ENCODE measurements at places on chromosomes 7 and 10.

GRCh38 chr7:98807068-98808048 is 62.5 kb downstream of the TMEM130 start:
- DNase-seq: no peak

- DNase-seq: peak; percentile 36
These were observed 140.8 kb downstream of the DGKB start for GRCh38 chr7:14761510-14762296.

- peak; percentile 79 for DNase-seq
These were observed 2.0 kb downstream of the ZNF503 start for GRCh38 chr10:75399461-75400162.

DNA sequence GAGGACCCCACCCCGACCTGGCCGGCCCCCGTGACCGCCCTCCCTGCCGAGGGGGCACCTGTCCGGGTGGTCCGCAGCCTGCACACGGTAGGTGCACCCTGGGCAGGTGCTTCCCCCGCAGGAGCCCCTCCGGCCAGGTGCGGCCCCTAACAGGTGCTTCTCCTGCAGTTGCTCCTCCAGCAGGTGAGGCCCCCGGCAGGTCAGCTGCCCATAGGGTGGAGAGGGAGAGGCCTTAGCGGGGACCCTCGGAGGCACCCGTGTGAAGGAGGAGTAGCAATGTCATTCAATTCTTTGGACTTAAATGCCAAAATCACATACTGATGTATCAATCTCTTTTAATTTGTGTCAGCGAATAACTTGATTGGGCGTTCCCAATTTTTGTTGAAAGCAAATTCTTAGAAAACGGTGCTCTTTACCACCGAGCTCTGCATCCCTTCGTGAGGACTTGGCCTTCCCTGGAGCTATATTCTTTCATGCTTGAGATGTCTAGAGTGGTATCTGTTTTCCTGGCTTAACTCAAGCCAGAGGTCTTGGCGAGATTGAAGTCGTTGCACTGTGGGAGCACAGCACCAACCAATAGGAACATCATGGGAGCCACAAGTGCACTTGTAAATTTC is 738 bp upstream of the NCAPG2 start:
- DNase-seq: no peak

DNA sequence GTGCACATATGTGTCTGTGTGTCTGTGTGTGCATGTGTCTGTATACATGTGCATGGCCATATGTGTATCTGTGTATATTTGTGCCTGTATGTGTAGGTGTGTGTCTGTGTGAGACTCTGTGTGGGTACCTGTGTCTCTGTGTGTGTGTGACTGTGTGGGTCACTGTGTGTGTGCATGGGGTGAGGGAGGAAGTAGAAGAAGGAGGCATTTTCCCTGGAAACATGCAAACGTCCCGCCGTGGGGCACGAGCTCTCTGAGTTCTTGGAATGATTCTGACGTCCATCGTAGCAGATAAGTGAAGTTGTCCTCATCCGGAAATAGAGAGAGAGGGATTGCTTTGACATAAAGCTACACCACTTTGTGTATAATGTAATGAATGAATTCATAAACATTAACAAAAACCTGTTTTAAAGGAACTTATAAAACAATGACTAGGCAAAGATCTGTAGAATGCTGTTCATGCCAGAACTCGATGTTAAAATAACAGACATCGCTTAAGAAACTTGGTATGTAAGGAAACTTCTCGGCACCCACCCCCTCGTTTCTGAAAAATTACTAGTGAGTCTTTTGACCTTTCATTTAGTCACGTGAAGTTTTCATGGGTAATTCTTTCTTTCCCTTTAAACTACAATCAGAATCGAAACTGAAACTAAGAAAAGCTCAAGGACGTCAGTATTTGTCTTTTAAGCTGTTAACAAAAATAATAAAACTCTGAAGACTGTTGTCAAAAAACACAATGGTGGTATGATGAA is 43.6 kb upstream of the KLF6 start:
- no peak for DNase-seq

DNA sequence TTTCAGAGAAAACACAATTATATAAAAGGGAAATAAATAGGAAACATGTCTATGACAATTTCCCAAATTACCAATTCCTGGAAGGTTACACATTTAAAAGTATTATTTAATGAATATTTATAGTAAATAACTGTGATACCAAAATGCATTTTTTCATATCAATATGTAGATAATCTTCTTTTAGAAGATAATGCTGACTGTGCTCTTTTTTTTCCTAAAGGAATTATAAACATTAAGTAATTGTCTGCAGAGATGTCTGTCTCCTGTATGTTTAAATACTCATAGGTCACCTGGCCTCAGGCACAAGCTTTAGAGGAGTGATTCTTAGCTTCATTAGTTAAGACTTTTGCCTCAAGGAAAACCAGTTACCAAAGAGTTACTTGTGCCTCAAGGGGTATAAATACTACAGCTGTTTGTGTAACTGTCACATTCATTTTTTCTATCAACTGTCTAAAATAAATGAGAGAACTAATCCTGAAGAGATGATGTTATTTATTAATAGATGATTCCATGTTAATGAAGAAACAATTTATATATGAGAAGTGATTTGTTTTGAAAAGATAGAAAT is 77.1 kb downstream of the DNAJC1 start:
- no peak for DNase-seq

GRCh38 chr7:95723583-95724180 is 48.7 kb upstream of the DYNC1I1 start:
- no peak for DNase-seq

- no peak for DNase-seq
These were observed 7.2 kb upstream of the AKR1B10 start for GRCh38 chr7:134520130-134520529.

GRCh38 chr7:128831178-128831993 is 1.2 kb downstream of the FLNC start:
- DNase-seq: no peak

- no peak for DNase-seq
These were observed 63.1 kb upstream of the ADRB1 start for GRCh38 chr10:113980408-113981087.

DNA sequence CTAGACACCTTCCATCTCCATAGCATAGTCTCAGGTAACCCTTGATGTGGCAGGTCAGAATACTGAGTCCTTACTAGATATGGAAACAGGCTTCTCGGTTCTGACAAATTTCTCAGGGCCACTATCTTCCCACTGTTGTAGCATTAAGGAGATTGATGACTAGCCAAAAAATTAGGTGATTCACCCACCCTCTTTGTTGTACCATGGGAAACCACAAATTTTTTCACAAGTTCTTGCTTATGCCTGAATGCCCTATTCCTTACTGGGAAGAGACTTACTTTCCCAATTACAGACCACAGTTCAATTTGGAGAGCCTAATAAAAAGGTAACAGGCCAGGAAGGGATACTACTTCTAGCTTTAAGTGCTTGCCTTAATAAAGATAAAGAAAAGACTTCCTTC is 948.8 kb downstream of the GRM8 start:
- DNase-seq: no peak

DNA sequence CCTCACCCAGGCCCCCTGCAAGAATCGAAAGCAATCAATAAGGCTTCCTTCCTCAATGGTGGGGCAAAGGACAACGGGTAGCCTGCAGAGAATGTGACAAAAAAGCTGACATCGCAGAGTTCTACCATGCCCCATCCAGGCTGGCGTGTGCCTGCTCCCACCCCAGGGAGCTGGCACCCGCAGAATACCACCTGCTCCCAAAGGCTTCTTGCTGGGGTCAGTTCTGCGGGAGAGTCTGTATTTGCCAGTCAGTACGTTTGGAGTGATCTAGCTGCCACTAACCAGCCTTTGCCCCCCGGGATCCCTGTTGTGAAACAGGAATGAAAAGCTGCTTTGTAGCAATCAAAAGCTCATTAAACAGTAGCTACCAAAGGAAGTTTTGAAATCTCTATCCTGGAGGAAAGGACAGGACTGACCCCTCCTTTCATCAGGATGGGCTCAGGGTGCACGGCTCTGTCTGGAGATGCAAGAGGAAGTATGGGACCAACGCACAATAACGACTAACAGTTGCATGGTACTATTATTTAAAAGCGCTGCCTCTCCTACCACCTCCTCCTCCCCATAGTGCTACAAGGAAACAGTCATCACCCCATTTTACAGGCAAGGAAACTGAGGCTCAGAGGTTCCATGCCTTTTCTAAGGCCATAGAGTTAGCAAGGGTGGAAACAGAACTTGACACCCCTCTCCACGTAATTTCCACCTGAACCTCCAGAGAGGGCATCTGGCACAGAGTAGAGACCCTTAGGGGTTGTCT is 67.0 kb downstream of the FGFR2 start:
- DNase-seq: no peak

DNA sequence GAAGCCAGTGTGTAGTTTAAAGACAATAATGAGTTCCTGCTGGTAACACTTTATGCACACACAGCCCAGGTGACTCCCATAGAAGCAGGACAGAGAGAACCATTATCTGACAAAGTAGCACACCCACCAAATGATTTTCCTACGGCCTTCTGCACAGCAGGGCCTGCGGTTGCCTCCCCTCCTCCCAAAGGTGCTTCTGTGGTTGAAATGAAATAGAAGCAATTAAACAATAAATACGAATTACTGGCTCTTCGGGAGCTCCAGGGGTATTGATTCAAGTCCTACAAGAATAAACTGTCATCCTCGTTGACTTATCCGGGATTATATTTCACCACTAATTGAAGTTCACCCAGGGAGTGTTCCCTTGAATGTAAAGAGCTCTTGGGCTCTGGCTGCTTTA is 172.1 kb downstream of the ACTR3B start:
- DNase-seq: no peak

DNA sequence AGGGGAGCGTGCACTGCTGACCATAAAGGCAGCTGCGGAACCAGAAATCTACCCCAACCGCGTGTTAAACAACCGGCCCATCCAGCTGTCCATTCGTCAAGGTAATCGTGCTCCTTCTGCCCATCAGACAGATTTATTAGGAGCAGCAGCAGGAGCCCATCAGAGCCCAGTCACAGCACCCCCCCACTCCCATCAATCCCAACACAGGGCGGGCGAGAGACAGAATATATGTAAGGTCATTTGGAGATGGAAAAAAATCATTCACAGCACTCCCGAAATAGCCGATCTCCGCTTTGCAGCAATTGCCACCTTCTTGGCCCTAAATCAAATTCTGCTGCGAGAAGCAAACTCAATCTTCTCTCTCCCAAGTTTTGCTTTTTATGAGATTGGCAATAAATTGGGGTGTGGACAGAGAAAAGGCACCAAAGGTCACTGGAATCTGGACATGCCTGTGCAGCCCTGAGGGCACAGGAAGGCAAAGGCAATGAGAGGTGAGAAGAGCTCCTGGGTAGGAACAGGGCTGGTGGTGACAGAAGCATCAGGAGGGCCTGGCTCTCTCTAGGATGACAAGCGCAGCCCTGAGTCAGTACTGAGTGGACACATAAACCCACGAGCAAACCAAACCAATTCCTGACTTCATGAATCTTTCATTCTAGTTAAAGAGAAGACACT is 145.0 kb upstream of the ZMIZ1 start:
- no peak for DNase-seq

- no peak for DNase-seq
These were observed 79.8 kb downstream of the CLEC2L start for GRCh38 chr7:139603282-139603681.

- no peak for DNase-seq
These were observed 27.3 kb downstream of the HYAL4 start for GRCh38 chr7:123871998-123872867.

DNA sequence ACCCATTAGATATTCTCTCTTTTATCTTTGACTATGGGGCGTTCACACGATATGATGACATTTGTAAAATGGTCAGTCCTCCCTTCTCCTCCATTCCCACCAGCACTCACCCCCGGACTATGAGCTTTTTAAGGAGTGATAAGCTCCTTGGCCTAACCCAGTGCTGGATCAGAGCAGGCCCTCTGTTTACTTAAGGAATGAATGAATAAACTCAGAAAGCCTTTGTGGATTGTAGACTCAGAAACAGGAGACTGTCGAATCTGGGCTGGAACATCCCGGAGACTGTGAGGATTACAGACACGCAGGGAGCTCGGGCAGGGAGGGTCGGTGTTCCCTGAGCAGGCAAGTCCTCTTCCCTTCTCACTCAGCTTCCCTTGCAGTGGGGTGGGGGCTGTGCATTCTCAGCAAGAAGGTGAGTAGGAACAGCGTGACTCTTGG is 6.8 kb upstream of the ZCCHC24 start:
- DNase-seq: no peak

DNA sequence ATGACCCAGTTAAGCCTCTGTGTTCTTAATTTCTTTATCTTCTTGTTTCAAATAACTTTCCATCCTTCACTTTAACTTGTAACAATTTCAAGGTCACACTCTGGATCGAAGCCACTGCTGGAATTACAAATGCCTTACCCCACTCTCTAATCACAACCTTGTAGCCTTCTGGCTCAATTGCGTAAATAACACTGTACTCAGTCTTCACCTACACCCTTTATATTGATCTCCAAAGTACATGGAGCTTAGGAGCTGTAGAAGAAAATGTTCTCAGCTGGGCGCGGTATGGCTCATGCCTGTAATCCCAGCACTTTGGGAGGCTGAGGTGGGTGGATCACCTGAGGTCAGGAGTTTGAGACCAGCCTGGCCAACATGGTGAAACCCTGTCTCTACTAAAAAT is 164.3 kb upstream of the NPSR1 start:
- DNase-seq: no peak

GRCh38 chr10:30704026-30704600 is 74.6 kb upstream of the LYZL2 start:
- no peak for DNase-seq

DNA sequence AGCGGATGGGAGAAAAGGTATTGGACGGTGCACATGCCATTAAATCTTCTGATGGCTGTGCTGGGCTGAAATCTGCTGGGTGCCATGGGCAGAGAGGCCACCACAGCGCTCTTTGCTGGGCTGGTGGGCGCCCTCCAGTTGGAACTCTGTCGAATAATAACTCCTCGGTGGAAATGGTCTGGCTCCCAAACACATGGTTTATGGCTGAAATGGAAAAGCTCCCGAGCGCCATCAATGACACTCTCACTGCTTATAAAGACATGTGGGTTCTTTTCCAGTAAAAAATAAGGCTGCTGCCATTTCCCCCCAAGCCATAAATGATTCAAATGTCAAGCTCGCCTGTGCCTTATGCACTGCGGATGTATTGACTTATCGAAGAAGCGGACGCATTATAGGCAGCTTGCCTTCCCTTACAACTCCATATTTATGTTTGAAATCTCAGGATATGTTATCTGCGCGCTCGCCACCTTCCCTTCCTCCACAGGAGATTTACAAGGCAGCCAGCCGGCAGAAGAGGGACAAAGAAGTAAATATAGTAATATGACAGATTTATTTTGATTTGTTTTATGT is 239.0 kb upstream of the MKI67 start:
- DNase-seq: no peak
